Fibroblast of skin of abdomen (primary cell): ENCODE measurements at places on chromosomes 12 and 14.

GRCh38 chr12:59710964-59711363, 115.1 kb downstream of the SLC16A7 start:
- DNase-seq: no peak

- DNase-seq: peak; percentile 98
Observed at GRCh38 chr14:50038398-50039119, 77.8 kb downstream of the VCPKMT start.

DNA sequence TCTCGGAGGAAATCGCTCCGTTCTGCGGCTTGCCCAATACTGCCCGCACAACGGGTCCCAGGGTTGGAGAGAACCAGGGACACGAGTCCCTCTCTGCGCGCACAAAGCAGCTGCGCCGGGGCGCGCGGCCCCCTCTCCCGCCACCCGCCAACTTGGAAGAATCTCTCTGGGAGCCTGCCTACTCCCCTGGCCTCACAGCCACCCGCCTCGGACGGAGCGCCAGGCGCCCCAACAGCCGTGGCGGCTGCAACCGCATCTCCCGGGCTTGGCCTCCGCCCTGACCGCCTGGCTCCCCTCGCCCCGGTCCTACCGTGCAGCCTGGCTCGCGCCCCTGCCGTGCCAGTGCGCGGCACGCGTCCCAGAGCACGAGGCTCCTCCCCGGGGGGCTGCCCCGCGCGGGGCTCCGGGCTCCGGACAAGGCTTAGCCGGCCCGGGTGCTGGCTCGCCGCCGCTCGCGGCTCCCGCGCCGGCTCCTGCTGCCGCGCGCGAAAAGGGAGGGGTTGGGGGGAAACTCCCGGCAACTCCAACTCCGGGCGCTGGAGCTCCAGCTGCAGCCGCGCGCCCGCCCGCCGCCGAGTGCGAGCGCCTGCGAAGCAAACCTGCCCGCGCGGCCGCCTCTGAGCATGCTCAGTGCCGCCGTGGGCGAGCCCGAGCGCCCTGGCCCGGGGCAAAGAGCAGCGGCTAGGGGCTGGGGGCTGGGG, at the start of gene STXBP6:
Gene STXBP6 (minus strand): TSS at position 580 of the 701 bp plus-strand sequence. CDS start 75,329 bp downstream, outside the sequence.
- DNase-seq: peak; percentile 78

DNA sequence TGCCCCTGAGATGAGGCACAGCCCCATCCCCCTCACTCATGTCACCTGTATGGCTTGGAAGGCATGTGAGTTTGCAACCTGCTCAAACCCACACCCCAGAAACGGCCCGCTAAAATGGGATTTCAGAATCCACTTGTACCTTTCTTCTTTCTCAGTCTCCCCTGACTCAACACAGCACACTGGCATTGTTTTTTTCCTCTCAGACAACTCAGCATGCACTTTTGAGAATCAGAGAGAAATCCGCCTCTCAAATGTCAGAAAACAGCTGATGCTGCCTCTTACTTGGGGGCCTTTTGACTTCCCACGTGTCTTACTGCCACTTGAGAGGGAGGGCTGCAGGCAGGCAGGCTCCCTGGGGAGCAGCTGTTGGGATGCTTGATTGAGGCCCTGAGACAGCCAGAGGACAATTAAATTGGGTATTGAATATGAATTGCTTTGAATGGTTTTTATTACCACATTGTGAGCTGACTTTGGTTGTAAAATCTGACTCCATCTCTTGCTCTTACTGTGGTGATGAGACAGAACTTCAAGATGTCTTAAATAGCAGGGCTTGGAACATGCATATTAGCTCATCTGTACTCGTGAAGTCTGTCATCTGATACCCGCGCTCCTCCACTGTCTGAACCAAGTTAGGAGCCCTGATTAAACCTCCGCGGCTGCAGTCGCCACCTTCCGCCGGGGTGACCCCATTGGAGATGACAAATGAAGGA, 96.6 kb downstream of the APAF1 start:
- DNase-seq: peak; percentile 16

DNA sequence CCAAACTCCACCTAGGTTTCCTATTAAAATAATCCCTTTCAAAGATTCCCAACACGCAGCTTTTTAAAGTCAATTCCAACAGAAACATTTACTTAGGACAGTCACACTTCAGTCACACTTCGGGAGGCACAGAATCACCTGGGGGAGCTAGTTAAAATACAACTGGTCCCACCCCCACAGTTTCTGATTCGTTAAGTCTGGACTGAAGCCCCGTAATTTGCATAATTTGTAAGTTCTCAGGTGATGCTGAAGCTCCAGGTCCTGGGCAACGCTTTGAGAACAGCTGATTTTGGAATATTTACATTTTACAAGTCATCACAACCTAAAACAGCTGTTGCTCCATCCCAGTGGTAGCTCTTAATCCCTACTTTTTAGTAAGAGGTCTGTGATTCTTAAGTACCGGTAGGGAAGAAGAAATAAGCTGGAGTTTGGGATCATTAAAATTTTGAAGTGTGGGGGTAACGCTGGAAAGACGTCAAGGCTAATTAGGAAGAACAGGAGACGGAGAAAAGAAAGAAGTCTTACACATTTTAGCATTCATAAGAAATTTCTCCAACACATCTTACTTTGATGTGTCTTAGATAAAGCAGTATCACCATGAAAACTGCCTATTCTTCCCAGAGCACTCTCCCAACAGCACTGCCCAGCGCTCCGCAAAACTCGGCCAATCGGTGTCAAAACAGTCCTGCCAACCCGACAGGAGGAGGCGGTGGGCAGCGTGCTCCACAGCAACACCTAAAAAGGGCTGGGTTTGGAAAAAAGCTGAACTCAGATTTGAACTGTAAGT, 1.1 kb downstream of the IPO8 start:
- DNase-seq: no peak

DNA sequence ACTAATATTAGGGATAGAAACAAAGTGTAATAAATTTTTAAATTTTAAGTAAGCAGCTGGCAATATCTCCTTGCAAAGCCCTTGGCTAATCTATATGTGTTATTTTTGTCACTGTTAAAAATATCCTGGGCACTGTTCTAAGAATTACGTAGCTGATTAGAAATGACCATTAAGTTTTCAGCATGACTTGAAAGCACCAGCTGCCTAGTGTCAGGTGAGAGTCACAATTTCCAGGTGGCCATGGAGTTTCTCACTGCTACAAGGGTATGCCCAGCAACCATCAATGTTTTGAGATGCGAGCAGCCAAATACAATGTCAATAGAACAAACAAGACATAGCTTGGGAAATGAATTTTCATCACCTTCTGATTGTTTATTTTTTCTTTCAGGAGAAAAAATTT, 23.3 kb upstream of the GYS2 start:
- DNase-seq: no peak

GRCh38 chr14:89108608-89109007, 284.2 kb downstream of the TTC8 start:
- DNase-seq: no peak
